ENCODE measurements at places on chromosomes 16 and 17.

DNA sequence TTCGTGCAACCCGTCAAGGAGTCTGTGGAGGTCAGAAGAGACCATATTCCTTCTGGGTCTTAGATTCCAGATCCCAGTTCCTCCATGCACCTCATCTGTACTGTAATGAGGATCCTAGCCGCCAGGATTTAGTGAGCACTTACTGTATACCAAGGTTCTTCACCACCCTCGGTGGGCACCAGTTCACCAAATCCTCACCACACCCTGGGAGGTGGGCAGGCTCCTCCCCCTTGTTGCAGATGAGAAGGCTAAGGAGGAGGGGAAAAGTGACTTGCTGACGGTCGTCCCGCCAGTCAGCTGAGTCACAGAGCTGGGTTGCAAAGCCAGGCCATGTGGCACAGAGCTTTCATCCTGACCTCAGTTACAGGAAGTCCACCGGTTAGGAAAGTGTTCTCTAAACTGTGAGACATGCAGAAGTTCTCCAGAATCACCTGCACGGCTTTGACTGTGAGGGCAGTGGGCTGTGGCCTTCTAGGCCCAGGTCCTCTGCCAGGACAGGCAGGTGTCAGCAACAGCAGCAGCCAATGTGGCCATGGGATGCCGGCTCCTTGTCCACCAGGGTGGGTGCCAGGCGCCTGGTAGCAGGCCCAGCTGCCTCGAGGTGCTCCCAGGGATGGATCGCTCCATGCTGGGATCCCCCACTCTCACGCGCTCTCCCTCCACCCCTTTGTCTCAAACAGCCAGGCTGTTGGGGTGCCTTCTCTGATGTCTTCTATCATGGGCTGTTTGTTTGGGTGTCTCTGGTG lies 240.3 kb upstream of the GSE1 start:
- DNase-seq: no peak

DNA sequence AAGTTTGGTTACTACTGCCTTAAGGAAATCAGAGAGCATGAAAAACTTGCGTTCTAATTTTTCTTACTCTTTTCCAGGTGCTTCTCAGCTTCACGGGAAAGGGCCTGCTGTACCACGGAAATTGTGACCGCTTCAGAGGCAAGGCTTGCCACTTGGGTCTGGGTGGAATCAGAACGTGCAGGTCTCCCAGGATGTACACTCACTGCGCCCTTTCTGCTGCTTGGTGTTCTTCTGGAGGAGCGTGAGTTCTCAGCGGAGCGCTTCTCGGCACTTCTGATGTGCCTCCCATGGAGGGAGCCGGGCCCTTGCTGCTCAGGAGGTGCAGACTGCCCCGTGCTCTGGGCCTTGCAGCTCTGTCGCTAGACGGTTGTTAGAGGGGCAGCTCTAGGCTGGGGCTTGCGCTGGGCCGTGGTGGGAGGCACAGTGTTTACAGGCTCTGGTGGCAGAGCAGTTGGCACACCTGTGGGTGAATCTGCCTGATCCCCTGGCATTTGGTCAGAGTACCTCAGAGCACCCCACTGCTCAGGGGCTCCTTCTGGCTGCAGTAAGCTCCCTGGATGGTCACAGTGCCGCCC lies 32.8 kb downstream of the UBN1 start:
- DNase-seq: no peak

GRCh38 chr16:80852261-80852872 lies 48.0 kb upstream of the CDYL2 start:
- no peak for DNase-seq

DNA sequence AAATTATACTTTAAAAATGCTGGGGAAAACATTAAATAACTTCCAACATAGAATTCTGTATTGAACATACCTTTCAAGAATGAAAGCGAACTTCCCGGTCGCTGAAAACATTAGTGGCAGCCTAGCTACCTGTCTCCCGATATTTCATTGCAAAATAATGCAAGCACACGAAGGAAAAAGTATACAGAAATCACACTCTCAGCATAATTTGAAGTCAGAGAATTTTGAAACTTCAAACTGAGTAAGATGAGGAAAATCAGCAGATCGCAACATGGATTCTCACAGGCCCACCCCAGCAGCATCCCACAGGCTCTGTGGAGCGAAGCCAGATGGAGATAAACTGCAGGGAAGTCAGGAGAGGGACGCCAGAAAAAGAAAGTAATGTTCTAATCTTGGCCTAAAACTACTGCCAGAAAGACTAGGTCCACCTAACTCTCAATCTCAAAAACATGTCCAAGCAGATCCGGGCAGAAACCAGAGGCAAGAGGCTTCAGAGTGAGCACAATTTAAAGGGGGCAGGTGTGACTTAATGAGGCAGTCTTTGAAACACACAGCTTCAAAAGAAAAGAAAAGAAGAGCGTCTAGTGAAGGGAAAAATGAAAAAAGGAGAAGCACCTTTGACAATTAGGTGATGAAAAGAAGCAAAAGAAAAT lies 4.8 kb upstream of the GOSR1 start:
- no peak for DNase-seq

DNA sequence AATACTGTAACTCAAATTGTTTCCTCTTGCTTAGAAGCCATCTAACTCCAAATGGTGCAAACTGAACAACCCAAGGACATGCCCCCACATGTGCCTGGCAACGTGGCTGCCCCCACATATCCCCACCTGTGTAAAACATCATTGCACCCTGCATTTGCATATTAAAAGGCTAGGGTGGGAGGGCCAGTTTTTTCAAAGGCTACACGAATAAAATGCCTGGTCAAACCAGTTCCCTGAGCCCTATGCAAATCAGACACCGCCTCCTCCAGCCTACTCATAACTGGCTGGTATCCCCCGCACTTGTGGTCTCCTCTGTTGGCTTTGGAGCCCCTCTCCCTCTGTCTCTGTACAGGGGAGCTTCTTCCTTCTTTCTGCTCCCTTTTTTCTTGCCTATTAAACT lies 26.7 kb downstream of the C16orf54 start:
- no peak for DNase-seq

GRCh38 chr17:11554042-11554441 lies 44.2 kb upstream of the DNAH9 start:
- DNase-seq: no peak

DNA sequence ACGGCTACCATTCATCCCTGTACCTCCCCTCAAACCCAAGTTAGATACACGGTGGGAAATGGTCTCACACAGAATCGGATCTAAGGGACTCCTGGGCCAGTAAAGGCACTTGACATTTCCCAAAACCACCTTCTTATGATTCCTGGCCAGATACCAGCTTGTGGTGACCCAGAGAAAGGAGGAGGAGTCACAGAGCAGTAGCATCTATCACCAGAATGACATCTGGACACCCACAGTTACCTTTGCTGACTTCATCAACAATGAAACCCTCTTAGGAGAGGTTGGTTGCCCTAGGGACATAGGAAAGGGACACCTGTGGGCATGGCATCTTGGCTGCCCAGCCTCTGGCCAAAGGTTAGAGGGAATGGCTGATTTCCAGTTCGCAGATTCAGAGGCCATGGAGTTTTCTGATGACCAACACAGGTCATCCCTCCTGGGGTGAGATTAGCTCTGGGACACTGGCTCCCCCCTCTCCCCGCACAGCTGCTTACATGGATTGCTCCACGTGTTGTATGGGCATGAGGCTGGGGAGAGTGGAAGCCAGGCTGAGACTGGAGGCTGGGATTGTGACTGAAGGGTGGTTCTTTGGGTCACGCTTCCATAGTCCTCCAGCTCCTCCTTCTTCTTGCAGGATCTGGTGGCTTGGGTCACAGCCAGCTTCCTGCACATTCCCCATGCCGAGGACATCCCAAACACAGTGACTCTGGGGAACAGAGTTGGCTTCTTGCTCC lies 1.4 kb upstream of the AOC3 start:
- no peak for DNase-seq

DNA sequence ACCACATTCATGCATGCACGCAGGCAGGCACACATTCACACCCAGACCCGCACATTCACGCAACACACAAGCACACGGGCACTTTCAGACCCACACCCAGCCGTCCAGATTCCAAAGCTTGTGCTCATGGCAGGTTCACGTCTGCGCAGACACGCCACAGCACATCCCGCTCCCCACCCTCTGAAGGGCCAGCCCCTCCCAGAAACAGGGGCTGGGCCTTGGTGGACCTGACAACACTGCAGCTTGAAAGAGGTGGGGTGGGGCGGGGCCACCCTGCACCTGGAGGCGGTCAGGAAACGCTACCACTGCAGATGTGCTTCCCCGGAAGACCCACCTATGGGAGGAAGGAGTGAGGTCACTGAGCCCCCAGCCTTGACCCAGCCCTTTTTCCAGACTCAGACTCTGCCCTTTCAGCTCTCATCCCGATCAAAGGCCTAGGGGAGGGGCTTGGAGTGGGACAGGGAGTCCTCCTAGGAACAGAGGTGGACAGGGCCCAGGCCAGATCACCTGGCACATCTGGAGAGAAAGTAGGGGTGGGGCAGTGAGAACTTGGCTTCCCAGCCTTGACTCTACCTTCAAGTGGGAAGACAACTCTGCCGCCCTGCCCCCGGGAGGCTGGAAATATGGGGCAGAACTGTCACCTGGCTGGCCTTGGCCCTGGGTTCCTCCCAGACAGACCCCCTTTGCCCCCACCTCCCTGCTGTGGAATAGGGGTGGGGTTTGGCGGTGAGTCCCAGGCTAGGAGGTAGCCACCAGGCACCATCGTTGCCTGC lies 11.0 kb downstream of the P3H4 start:
- no peak for DNase-seq

DNA sequence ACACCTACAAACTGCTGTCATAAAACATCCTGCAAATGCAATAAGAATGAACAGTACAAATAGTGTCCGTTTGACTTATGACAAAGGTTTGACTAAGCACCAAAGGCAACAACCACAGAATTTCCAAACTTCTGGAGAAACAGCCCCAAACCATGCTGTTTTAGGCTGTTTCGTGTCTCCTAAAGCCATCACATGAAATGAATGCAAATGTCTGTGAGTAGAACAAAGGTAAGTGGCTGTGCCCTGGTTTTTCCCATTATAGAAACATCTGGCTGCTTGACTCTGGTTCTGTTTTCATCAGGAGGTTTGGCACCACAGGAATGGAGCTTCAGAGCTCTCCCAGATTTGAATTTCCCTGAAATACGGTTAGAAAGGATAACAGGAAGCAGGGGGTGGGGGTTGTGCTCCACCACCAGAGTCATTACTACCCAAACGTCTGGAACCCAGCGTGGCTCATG lies 4.6 kb upstream of the EMP2 start:
- DNase-seq: no peak

- no peak for DNase-seq
Measured at GRCh38 chr17:81536299-81537290, 8.4 kb downstream of the FSCN2 start.

Data from NCI-H1436 treated with DMSO at 0.1 percent for 48 hours (cell line).